T47D (cell line): ENCODE measurements at places on chromosomes 5 and 9.

DNA sequence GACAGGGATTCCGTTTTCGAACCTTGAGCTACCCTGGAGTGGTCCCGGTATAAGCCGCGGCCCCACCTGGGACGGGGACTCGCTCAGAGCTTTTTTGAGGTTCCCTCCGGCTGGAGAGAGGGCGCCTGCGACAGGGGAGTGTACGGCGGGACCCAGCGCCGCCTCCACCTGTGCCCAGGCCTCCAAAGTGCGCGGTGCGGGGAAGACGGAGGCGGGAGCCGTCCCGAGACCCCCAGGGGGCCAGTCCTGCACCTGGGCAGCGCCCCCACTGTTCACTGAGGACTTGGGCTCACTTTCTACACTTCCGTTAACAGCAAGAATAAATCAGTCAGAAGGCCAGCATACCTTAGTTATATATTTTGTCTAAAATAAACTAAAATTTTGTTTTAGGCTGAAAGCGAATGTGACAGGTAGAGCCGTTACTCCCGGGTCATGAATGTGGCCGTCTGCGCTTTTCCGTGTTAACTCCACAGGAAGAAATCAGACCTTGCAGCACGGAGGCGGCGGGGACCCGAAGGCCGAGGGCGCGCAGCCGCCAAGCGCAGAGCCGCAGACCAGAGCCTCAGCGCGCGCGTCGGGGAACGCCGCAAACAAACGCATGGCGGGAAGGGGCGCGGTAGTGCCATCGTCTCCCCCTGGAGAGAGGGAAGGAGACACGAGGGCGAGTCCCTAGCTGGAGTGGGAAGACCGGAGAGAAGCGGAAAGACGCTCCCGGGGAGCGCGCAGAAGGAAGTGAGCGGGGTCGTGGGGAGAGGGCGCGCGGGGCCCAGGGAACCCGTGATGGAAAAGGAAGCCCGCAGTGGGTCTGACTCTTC, 14.1 kb downstream of the TRIM7 start:
- DNase-seq = peak; percentile 51

- no peak for DNase-seq
These were observed 177.9 kb downstream of the XRCC4 start for GRCh38 chr5:83255268-83255667.

- peak; percentile 58 for DNase-seq
These were observed 35.1 kb upstream of the EXOC3 start for GRCh38 chr5:407801-408268.

GRCh38 chr9:79711874-79712273, 140.1 kb downstream of the TLE4 start:
- no peak for DNase-seq

GRCh38 chr9:133406480-133407307, 11.1 kb downstream of the REXO4 start:
- peak; percentile 83 for DNase-seq

DNA sequence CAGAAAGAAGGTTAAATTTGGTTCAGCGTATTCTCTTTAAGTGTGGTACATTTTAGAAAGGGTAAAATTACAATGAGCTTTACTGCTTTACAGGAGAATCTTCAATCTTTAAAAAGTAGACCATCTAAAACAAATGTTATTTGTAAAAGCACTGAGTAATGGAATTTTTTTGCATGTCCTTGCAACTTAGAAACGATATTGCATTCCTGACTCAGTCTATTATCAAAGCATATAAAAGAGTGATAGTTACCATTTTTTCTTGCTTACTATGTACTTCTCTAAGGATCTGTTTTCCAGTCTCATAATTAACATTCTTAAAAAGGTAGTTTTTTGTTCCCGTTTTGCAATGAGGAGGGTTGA, 55.5 kb upstream of the TNFAIP8 start:
- no peak for DNase-seq

DNA sequence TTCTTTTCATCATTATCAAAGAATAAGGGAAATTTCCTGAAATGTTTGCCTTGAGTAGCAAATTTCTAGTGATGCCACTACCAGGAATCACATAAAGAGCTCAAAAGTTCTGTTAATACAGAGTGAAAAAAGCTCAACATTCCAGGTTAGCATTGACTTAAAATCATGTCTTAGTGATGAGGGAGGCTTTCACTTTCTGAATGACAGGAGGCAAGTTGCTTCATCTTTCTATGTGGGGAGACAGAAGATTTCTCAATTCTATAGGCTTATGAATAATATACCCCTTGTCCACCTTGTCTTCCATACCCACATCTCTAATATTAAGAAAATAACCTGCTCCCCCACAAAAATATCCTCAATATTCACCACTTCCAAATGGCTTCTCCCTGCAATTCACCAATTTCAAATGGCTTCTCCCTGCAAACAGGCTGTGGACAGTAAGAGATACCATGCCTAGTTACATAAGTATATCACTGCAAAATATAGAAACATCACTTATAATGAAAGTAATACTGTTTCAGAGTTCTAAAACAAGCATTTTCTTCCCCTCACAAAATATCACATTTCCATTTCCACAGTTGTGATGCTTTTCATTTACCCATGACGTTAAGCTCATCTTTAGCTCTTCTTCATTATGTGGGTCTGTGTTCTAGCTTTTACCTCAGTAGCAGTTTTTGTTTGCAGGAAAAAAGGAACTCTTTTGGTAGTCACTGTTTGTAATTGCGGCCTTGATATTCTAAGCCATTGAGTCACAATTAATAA, 2.2 kb upstream of the JAK2 start:
- no peak for DNase-seq

- DNase-seq = peak; percentile 79
These were observed 15.5 kb upstream of the SLC36A3 start for GRCh38 chr5:151318850-151319732.

DNA sequence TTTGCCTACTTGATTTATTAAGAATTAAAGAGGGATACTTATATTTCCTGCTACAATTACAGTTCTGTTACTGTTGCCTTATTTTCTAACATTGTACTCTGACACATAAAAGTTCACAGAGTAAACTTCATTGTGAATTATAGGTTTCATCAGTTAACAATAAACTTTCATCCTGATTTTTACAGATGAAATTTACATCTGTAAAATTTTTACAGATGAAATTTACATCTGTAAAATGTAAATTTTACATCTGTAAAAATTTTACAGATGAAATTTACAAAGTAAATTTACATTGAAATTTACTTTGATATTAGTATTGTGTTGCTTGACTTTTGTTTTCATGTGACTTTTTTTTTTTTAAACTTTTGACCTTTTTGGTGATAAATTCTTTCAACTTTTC, 9.3 kb downstream of the ZBTB43 start:
- DNase-seq = no peak

GRCh38 chr5:23367874-23368273, 139.5 kb upstream of the PRDM9 start:
- DNase-seq = no peak

GRCh38 chr5:197892-198489, 6.7 kb downstream of the LRRC14B start:
- no peak for DNase-seq

DNA sequence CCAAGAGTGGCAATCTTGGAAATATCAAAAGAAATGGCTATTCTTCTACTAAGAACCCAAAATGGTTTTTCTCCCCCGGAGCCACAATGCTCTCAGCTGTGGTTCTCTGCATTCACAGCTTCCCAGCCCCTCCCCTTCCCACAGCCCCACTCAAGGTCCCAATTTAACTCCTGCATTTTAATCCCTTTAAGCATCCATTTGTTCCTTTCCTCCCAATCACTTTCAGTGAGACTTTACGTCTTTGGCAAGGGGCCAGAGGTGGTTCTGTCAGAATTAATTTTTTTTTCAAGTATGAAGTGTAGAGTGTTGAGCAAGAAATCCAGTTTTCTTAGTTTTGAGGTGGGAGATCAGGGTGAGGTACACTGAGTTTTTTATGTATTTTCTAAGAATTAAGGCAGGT, 256.9 kb downstream of the GLIS3 start:
- DNase-seq = no peak

GRCh38 chr5:79224286-79224984, 11.5 kb upstream of the JMY start:
- no peak for DNase-seq

- no peak for DNase-seq
These were observed 92.8 kb downstream of the TAF11L14 start for GRCh38 chr5:17727098-17727497.

- DNase-seq = no peak
These were observed 686.7 kb downstream of the DTWD2 start for GRCh38 chr5:118301696-118302095.

DNA sequence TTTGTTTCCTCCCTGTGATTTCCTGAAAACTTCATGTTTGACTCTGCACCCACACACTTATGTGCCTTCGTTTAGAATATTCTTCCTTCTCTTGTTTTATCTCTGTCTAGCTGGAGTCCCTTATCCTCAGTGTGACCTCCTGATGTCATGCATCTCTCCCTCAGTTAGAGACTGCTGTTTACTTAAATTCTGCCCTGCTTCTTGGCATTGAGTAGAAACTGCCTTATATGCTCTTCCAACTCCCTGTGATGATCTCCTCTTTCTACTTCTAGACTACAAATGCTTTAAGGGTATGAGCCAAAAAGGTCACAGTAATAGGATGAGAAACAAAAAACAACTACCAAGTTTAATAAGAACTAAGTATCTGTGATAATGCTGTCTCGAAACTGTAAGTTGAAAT, 12.2 kb downstream of the FGF10 start:
- no peak for DNase-seq

GRCh38 chr5:61619289-61619688, 287.2 kb downstream of the ZSWIM6 start:
- DNase-seq = no peak

DNA sequence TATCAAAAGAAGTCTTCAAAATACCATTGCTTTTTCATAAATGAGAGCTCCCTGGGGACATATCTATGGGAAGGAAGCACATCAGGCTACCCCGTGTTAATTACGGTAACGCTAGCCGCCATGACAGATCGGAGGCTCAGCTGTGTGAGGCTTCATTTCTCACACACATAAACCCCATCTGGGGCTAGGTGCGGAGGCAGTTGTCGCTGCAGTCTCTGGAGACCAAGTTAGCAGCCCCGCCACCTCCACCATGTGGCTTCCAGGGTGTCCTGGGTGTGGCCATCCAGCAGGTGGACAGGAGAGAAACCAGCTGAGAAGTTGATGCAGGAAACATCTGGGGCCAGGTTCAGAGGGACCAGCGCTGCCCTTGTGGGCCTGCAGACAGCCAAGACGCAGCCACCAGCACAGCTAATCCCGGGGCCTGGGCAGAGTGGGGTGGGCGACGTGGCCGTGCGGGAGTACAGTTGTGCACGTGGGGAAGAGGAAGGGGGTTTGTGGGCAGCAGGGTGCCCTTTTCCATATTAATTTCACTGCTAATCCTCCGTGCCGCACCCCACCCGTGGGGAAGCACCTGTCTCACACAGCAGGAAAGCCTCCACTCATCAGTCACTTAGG, 426.5 kb downstream of the IRX1 start:
- DNase-seq = no peak

DNA sequence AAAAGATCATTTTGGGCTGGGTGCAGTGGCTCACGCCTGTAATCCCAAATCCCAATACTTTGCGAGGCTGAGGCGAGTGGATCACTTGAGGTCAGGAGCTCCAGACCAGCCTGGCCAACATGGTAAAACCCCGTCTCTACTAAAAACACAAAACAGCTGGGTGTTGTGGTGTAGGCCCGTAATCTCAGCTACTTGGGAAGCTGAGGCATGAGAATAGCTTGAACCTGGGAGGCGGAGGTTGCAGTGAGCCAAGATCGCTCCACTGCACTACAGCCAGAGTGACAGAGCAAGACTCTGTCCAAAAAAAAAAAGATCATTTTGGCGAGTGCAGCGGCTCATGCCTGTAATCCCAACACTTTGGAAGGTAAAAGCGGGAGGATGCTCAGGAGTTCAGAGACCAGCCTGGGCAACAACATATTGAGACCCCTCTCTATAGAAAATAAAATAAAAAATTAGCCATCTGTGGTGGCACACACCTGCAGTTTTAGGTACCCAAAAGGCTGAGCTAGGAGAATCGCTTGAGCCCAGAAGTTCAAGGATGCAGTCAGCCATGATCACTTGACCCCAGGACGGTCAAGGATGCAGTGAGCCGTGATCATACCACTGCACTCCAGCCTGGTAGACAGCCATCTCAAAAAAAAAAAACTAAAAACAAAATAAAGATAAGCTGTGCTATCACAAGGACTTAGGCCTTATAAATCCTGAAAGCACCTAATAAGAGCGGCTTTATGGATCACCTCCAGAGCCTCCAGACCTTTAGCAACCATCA, 16.2 kb downstream of the PPP2CA start:
- DNase-seq = no peak

GRCh38 chr9:70076678-70077077, 33.0 kb downstream of the MAMDC2 start:
- no peak for DNase-seq

DNA sequence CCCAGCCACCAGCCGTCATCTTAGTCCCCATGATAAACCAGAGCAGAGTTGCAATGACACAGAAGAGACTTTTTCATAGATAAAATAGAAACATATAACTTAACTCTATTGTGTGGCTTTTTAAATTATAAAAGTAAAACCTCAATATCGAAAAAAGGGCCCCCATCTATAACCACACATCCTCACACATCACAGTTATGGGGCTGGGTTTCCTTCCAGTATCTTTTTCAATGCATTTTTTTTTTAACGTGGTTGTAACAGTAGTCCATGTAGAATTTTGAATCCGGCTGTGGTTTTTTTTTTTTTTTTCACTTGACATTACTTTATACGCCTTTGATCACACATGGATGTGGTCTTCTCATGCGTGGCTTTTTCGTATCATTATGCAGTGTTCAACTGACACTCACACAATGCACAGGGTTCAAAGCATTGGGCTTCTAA, 77.4 kb downstream of the CFAP77 start:
- DNase-seq = no peak

DNA sequence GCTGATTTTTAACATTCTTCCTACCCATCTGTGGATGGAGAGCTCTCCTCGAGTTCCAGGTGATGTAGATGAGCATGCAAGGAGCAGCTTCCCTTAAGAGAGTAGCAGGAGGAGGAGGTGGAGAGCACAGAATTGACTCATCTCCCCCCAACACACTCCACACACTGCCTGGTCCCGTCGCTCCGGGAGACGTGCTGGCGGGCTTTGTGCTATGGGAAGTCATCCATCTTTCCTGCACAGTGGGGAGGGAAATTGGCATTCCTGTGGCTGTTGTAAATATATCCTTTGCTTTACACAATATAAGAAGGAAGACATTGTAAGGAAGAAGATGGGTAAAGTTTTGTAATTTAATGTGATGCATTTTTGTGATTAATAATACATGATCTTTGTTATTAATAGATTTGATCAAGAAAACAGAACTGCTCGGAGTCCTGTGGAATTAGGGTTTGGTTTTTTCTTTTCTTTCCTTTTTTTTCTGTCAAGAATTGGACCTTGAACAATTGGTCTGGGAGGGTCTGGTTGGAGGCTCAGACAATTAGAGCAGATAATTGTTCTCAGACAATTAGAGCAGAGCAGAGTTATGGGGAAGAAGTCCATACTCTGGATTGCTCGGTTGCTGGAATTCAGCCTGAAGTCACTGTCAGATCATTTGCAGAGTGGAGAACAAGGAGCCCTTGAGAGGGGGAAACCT, 297.8 kb downstream of the GADD45G start:
- DNase-seq = no peak
